ENCODE measurements at places on chromosomes 7 and 10.

DNA sequence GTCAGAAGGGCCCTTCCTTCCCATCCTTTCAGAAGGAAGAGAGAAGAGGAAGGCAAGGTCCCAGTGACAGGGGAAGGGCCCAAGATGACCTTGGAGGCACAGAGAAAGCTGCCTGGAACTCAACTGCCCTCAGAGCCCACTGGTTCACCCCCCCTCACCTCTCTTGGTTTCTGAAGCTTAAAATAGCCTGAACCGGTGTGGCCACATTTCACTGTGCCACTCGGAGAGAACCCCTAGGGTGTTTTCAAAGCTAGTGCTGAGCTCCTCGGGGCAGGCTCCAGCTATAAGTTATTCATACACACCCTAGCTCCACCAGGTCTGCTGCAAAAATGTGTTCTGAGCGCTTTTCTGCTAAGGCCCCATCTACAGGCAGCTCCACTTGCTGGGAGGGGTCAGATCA, 60.9 kb upstream of the ADRB1 start:
- no peak for DNase-seq

GRCh38 chr10:59708816-59709394, 745 bp downstream of the SLC16A9 start:
- DNase-seq: no peak

GRCh38 chr7:25101817-25102216, 23.2 kb downstream of the CYCS start:
- DNase-seq: no peak

DNA sequence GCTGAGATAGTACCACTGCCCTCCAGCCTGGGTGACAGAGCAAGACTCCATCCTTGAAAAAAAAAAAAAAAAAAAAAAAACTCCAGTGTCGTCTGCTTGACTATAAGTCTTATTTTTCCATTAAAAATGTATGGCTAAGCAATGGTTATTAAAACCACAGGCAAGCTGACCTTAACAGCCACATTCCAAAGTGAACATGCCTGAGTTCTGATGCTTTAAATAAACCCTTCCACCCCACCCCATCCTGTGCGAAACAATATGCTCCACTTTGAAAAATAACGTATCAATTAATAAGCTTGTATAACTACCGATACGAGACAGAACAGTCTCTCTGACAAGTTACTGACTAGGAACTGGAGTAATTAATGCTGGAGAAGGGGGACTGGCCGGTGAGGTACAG, 63.7 kb downstream of the LARP4B start:
- no peak for DNase-seq

GRCh38 chr7:43314379-43315158, 202.1 kb downstream of the HECW1 start:
- no peak for DNase-seq

GRCh38 chr10:43921478-43921877, 272.8 kb upstream of the ZNF32 start:
- no peak for DNase-seq

- peak; percentile 61 for DNase-seq
These were observed 47.4 kb downstream of the ALOX5 start for GRCh38 chr10:45421221-45422097.

GRCh38 chr10:69957241-69957885, 95.3 kb upstream of the MACROH2A2 start:
- DNase-seq: no peak

Data from CD4-positive, alpha-beta T cell treated with Interleukin-6 for 4 hours (primary cell).